ENCODE measurements at places on chromosomes 4 and X.
A peak's percentile ranks its signal among the peaks of the same experiment; 100 is the strongest.

DNA sequence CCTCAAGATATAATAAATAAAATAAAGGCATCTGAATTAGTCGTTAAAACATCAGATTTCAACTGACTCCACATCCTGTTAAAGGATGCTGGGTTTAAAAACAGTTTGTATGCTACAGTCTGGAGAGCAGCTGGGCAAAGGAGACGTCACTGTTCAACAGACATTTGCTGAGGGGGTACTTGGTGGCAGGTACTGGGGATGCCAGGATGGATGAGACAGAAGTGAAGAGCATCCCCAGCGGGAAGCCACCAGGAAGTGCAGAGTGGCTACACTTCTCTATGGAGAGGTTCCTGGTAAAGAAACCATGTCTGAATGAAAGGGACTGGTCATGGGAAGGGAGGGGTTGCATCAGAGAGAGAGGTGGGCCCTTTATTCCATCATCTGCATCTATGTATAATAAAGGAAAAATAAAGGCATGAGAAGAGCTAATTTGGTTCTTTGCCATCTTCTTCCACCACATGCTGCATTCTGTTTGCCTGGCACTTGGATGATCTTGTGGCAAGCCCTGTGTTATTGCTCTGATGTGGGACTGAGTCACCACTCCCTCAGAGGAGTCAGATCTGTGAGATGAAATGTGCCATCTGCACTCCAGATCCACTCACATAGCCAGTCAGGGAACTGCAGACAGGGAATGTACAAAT, 145.0 kb downstream of the SOWAHB start:
- no peak for DNase-seq

DNA sequence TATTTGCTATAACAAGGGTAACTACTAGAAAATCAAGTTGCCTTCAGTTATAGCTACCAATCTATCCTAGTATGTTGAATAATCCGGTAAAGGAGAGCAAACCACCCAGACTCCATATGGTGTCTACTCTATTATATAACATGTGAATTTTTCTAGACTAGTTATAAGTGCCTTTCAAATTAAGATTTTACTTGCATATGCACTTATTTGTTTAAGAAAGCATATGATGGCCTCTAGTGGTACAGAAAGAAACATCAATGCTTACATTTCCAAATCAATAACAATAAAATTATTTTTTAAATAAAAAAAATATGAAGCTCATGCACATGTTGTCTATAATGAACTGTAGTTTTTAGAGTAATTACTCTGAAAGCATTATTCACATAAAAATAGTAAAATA, 1516.4 kb upstream of the PABPC4L start:
- no peak for DNase-seq

DNA sequence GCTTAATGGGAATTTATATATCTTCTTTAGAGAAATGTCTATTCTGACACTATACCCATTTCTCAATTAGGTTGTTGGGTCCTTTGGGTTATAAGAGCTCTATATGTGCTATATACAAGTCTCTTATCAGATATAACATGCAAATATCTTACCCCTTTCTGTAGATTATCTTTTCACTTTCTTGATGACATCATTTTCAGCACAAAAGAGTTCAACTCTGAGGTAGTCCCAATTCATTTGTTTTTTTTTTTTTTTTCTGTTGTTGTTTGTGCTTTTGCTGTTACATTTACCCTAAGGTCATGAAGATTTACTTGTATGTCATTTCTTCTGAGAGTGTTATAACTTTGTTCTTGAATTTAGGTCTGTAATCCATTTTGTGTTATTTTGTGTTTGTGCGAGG, 326.4 kb downstream of the CENPC start:
- DNase-seq: no peak

- no peak for DNase-seq
Observed at GRCh38 chr4:17558941-17559708, 17.9 kb upstream of the LAP3 start.

DNA sequence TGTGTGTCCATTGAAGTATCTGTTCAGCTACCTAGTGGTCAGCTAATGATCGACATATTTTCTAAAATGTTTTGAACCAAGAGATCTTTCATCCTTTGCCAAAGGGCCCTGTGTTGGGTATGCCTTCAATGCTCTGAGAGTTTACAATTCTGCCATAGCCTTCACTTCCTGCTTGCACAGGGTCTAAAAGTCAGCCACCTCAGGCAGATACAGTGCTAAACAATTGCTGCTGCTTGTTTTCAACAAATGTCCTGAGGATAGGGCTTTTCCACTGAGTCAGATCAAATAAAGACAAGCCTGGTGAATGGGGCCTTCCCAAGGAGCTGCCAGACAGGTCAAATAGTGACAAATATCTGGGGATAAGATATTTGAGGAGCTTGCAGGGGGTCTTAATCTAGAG, 16.7 kb downstream of the AMMECR1 start:
- DNase-seq: no peak

GRCh38 chr4:89737888-89738287, 99.1 kb downstream of the SNCA start:
- DNase-seq: no peak

- no peak for DNase-seq
Observed at GRCh38 chrX:133813971-133814370, 171.4 kb downstream of the GPC3 start.

GRCh38 chrX:131633285-131633917, 89.5 kb downstream of the OR13H1 start:
- DNase-seq: peak; percentile 22

DNA sequence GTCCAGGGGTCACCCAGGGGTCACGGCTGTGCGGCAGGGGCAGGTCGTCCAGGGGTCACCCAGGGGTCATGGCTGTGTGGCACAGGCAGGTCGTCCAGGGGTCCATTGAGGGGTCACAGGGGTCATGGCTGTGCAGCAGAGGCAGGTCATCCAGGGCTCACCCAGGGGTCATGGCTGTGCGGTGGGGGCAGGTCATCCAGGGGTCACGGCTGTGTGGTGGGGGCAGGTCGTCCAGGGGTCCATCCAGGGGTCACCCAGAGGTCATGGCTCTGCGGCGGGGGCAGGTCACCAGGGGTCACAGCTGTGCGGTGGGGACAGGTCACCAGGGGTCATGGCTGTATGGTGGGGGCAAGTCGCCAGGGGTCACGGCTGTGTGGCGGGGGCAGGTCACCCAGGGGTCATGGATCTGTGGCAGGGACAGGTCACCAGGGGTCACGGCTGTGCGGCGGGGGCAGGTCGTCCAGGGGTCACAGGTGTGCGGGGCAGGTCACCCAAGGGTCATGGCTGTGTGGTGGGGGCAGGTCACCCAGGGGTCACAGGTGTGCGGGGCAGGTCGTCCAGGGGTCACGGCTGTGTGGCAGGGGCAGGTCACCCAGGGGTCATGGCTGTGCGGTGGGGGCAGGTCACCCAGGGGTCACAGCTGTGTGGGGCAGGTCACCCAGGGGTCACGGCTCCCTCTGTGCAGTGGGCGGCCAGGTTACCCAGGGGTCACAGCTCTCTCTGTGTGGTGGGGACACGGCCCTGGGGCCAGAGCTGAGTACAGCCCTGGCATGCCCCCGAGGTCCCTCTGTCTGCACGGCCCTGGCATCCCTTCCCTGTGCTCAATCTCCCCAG, 16.0 kb downstream of the ATP5ME start:
- DNase-seq: no peak

DNA sequence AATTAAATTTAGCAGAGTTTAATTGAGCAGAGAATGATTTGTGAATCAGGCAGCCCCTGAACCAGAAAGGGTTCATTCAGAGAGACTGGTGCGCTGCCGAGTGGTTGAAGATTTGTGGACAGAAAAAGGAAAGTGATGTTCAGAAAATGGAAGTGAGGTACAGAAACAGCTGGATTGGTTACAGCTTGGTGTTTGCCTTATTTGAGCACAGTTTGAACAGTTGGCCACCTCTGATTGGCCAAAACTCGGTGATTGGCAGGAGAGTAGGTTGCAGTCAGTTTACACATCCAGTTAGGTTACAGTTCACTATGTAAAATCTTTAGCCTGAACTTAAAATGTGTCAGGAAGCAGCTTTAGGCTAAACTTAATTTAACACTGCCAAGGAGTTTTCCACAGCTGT, 14.9 kb downstream of the MID1IP1 start:
- no peak for DNase-seq

DNA sequence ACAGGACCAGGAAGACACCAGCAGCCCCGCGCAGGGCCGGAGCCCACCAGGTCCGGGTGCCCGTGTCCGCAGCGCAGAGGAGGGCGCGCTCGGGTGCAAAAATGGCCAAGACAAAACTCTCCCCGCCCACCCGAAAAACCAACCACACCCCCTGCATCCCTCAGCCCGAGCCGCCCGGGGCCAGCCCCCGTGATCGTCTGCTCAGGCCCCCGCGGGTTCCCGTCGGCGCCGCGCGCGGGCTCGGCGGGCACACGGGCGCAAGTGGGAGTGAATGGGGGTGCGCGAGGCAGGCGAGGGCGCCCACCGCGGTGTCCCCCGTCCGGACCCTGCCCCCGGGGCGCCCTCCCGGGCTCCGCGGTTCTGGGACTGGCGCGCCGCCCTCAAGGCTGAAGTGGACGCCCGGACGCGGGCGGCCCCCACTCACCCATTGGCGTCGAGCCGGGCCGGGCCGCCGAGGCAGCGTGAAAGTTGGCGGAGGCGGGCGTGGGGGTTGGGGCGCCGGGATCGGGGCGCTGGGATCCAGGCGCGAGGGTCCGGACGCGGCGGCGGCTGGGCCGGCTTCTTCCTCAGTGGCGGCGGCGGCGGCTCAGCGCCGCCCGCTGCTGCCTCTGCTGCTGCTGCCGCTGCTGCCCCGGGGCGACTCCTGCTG, 393 bp downstream of the SH3KBP1 start:
- peak; percentile 42 for DNase-seq

GRCh38 chr4:148787831-148788477, 345.7 kb upstream of the NR3C2 start:
- DNase-seq: no peak

- no peak for DNase-seq
Observed at GRCh38 chrX:151725338-151725614, 9.3 kb upstream of the CNGA2 start.

- DNase-seq: no peak
Observed at GRCh38 chr4:37160653-37161052, 83.9 kb upstream of the NWD2 start.

- DNase-seq: no peak
Observed at GRCh38 chr4:102641793-102642192, 119.0 kb downstream of the MANBA start.

Measured in activated T-cell treated with anti-CD3 and anti-CD28 coated beads, Interleukin-2, amount 50 U/mL, for 1 hour (primary cell).